NCI-H748 treated with DMSO at 0.1 percent for 48 hours (cell line): ENCODE measurements at places on chromosomes 1 and 21.

DNA sequence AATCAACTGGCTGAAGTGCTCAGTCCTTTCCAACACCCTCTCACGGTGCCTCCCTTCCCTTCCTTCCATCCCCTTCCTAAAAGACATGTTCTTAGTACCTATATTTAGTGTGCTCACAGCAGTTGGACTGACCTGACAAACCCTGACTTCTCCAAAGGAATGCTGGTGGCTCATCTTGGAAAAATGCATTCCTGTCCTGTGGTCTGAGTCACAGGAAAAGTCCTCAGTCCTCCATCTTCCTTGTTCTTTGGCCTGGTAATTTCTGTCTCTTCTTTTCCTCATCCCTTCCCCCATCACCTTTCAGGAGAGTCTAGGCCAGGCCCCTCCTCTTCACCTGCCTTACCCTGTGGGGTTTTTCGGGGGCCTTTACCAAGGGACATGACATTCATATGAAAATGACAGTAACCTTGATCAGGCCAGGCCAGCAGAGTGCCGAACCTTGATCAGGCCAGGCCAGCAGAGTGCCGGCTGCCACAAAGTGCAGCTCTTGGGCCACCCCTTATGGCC, 7.2 kb downstream of the ATP1B1 start:
- DNase-seq: no peak

DNA sequence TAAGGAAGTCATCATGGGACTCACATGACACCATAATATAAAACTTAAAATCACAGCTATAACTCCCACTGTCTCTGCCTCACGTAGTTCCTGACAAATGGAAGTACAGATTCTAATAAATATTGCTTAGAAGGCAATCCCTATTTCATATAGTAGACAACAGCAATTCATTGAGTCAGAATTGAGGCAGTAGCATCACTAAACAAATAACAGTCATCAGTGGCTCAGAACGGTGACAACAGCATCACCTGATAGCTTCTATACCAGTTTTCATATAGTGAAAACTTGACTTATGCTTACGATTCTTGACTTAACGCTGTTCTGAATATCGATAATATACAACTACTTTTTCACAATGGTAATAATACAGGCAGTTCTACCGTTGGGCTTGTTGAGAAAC, 12.0 kb downstream of the TARBP1 start:
- no peak for DNase-seq

- DNase-seq: no peak
These were observed 134.1 kb downstream of the ZC3H11B start for GRCh38 chr1:219478811-219479210.

DNA sequence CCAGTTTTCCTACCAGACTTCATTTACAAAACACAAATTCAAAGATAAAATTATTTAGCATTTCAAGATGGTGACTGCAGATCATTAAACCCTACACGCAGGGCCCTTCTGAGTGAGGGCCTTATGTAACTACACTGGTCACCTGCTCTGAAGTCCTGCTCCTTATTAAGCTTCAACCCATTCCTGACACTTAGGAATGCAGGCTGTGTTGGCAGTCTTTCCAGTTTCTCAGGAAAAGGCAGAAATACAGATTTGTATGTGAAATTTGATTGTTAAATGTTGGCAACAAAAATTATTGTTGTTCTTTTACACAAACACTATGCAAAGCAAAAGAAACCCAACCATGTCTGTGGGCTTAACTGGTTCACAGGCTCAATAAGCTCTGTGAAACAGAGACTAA, 25.8 kb upstream of the BCAS2 start:
- no peak for DNase-seq

GRCh38 chr1:11674488-11674887, 6.5 kb downstream of the MAD2L2 start:
- no peak for DNase-seq

DNA sequence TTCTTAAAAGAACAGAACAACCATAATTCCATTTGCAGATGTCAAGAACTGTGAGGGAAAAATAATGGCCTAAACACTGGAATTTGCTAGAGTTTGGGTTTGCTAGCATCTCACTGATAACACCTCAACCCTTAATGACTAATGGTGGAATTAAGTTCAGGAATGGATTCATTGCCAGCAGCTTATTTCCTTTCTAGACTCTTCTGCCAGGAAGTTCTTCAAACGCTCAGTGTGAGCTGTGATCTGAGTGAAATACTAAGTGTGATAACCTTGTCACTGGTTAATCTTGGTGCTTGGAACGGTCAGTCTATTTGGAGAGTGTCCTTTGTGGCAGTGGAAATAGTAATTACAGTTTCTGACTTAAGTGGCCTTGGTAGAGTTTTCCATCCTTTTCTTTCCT, 21.6 kb upstream of the PLEKHM2 start:
- DNase-seq: no peak

DNA sequence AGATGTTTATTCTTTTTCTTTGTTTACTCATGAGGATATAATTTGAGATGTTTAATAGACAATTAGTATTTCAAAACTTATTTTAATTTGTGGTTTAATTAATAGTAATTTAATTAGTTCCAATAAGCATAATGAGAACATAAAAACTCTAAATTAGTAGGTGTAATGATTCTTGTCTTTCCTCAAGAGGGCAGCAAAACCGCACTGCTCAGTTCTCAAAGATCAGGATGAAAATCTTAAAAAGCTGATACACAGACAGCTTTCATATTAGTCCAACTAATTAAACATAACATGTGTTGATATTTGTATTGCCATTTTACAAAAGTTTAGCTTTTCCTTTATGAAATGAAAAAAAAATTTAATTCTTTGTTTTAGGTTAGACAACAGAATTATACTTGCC, 106.7 kb upstream of the C21orf91 start:
- peak; percentile 21 for DNase-seq

DNA sequence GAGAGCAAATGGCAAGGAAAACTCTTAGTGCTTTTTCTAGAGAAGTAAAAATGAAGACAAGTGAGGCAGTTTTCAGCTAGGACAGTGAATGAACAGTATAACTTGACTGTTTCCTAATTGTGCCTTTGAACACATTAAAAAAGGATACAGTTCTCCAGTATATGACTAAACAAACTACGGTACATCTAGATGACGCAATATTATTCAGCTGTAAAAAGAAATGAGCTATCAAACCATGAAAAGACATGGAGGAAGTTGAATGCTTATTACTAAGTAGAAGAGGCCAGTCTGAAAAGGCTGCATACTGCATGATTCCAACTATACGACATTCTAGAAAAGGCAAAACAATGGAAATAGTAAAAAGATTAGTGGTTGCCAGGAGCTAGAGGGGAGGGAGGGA, 206.3 kb downstream of the SIPA1L2 start:
- DNase-seq: no peak

- no peak for DNase-seq
These were observed 35.3 kb downstream of the ACOT11 start for GRCh38 chr1:54583307-54583686.

DNA sequence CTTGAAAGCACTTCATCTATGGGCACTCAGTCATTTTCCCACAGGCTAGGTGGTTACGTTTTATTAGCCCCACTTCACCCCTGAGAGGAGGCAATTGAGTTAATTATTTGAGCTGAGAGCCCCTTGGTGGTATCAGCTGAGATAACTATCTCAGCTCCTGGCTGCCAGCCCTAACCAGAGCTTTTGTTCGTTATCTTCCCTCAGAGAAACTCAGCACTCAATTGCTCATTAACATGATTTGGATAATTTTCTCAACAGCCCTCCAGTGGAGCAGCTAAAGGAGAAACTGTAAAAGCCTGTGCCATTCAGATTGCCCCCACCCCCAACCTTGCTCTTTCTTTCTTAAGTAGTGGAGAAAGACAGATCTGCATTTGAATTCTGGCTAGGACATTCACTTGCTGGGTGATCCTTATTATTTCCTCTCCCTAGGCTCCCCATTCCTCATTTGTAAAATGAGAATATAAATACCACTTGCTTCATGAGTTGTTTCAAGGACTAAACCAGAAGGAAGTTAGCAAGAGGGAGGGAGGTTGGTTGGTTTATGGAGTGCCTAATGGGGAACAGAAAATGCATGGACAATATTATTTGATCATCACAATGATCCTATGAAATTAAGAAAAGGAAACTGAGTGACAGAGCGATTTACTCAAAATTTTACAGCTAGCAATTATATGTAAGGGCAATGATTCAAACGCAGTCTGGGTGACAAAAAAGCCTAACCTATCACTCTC, 218.7 kb upstream of the FGGY start:
- DNase-seq: peak; percentile 87

DNA sequence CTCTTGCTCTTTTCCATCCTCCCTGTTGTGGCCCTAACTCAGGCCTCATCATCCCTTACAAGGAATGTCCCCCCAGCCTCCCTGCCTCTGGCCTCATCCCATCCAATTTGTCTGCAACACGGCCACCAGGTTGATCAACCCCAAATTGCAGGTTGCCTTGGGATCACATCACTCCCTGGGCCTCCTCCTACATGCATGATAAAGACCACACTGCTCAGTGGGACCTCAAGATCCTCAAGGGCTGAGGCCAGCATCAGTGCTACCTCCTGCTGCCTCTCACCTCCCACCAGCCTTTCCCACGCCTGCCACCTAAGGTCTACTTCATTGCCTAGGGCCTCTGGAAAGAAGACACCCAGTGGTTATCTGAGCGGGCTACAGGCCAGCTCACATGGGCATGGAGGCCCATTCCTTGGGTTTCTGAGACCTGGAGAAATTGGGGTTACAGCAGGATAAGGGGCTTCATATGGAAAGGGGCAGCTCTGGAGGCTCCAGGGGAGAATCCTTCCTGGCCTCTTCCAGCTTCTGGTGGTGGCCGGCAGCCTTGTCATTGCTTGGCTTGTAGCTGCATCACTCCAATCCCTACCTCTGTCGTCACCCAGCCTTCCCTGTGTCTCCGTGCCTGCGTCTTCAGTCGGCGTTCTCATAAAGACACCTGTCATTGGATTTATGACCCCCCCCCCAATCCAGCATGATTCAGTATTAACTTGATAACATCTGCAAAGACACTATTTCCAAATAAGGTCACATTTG, 60.5 kb downstream of the KLHDC7A start:
- no peak for DNase-seq

DNA sequence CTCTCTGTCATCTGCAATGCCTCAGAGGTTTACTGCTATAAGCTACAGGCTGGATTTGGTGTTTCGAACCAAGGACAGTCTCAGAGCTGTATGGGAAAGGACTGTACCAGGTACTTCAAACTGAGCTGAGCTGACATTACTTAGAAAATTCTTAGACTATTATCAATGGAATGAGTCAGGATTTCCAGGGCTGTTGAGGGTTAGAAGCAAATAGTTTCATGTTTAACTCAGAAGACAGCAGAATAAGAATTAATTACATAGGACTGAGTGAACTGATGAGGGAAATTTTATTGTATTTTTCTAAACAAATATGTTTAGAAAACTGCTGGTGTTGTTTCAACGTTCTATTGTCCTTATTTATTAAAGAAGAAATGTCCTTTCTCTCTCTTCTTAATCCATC, 74.3 kb upstream of the CAPZB start:
- DNase-seq: no peak

- no peak for DNase-seq
These were observed 173.2 kb upstream of the B3GALT2 start for GRCh38 chr1:193359631-193360030.
